Left cardiac atrium (tissue), 4 donors: ENCODE measurements at places on chromosomes 5 and 9.

DNA sequence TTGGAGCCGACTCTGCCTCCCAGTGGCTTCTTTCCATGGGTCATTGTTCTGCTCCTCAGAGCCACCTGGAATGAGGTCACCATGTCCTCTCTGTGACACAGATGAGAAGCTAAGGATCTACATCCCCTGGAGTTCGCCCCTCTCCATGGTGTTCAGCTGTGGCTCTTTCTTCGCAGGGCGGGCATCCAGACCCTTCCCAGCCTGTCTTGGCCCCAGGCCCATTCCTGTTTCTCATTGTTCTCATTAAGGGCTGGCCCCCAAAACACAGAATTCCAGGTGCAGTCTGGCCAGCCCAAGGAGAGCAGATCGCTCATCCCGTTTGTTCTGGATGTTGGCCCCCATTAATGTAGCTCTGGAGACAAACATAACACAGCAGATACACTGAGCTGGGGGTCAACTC is 66.4 kb upstream of the COL15A1 start:
- no peak for DNase-seq

DNA sequence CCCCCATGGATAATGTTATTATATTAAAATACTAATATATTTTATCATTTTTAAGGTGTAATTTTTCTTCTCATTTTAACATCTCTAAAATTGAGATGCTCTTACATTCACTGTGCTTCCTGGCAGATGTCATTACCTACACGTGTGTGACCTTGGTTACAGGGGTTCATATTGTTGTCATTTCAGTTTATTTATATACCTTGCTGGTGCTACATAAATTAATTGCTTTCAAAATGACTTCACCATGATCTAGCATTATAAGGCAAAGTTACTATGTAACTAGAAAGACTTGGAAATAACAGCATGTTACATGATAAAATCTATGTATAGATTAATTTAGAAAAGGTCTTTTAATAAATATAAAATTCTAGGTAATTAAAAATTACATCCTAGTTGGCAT is 60.9 kb downstream of the ARHGEF28 start:
- no peak for DNase-seq

DNA sequence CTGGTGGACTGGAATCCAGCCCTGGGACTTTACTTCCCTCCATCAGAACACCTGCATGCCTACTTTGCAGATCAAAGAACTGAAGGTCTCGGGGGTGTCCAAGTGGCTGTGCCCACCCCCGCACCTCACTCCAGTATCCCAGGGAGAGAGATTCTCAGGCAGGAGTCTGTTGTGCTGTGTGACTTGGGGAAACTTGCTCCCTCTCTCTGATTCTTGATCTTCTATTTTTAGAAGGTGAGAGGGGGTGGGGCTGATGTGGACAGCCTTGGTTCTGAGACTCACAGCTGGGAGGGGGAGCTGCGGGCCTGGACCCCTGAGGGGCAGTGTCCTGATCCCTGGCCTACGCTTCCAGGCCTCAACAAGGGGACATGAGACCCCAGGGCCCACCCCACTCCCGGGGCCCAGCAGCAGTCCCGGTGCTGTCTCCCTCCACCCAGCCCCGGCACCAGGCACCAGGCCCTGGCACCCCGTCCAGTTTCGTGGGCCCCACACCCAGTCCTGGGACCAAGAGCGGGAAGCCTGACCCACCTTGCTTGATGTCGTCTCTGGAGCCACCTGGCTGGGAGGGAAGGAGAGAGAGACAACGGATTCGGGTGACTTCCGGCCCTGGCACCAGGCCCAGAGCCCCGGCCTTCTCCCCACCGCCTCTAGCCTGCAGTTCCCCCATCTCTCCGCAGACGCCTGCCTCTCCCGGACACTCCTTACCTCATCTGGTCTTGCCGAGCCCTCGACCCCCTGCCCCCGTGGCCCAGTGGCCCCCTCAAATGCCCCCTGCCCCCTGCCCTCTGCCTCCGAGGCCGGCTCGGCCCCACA is 74.0 kb upstream of the SPTLC1 start:
- DNase-seq: no peak

GRCh38 chr5:103463261-103463660 is 99.3 kb downstream of the NUDT12 start:
- no peak for DNase-seq

- DNase-seq: no peak
These were observed 120.6 kb downstream of the FOXD1 start for GRCh38 chr5:73327908-73328455.

DNA sequence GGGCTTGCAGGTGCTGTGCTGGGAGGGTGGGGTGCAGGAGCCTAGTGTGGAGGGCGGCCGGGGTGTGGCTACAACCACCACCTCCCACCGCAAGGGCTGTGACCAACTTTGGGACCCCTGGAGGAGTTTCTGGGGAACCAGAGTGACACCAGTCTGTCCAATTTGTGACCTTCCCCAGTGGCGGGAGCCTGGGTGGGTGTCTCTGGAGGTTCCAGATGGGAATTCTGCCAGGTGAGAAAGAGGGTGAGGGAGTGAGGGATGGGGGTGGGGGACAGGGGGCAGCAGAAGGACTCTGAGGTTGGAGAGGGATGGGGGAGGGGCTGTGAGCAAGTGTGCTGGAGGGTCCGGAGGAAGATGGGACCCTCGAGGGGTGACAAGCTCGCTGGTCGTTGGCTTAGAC is 4.2 kb upstream of the CACNA1B start:
- DNase-seq: no peak

GRCh38 chr9:133321411-133321935 is 14.5 kb downstream of the SURF6 start:
- DNase-seq: no peak

DNA sequence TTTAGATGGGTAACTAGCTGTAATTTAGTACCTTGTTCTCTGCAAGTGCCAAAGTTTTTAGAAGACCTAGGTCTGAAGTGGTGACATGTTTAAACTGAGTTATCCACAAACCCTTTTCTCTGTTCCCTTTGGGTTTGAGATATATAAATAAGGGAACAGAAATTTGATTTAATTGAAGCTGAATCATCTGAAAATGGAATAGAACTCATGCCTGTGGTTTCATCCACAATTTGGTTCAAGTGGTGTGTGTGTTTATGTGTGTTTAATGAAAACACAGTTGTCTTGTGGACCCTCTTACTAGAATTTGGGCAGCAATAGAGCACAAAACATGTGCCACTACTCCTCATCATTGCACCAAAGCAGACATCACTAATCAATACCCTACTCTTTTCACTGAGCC is 216.9 kb downstream of the GLIS3 start:
- DNase-seq: no peak

GRCh38 chr9:31556667-31557463 is 827.6 kb upstream of the ACO1 start:
- DNase-seq: no peak

DNA sequence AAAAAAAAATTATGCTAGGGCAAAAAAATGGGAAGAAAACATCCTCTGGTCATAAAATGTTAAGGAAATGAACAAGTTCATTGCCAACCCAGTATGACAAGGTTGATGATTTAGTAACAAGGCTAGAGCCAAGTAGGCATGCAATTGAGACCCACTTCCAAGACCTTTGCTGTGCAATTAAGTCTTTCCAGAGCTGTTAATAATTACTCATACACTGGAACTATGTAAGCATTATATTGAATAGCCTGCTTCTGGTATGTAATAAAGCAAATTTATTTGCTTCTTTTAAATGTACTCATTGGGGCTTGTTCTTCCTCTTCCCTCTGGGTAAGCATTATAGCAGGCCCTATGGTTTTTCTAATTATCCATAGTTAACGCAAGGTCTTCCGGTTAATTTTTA is 32.5 kb upstream of the SNAPC3 start:
- no peak for DNase-seq

- no peak for DNase-seq
These were observed 246.1 kb downstream of the FANCC start for GRCh38 chr9:95071450-95071849.

DNA sequence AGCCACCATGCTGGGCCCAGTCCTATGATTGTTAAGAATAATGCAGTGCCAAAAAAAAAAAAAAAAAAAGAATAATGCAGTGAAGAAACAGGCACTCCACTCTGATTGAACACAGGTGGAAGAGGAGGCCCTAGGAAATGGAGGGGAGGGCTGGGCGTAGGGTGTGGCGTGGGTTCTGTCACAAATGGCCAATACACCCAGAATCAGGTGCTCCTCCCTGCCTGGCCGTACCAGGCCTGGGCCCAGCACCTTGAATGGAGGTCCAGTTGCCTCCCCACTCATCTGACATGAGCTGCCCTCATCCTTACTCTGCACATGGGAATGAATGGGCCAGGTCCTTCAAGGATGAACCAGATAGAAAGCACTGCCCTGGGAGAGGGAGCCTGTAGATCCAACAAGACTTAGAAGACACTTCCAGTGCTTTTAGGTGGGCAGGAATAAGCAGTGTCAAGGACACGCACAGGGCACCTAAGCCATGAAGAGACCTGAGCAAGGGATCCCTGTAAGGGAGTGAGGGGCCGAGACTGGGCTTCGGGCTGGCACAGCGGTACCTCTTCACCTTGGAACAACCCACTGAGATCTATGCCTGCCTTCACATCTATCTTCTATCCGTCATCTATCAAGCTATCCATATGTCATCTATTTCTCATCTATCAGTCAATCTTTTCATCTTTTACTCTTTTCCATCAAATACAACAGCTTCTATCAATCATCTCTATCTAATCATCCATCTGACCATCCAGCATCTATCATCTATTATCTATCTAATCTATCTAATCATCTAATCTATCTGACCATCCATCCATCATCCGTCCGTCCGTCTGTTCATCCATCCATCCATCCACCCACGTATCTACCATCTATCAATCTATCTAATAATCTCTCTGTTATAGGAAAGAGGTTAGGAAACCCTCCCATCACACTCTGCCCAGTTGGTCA is 15.9 kb downstream of the NINJ1 start:
- no peak for DNase-seq

DNA sequence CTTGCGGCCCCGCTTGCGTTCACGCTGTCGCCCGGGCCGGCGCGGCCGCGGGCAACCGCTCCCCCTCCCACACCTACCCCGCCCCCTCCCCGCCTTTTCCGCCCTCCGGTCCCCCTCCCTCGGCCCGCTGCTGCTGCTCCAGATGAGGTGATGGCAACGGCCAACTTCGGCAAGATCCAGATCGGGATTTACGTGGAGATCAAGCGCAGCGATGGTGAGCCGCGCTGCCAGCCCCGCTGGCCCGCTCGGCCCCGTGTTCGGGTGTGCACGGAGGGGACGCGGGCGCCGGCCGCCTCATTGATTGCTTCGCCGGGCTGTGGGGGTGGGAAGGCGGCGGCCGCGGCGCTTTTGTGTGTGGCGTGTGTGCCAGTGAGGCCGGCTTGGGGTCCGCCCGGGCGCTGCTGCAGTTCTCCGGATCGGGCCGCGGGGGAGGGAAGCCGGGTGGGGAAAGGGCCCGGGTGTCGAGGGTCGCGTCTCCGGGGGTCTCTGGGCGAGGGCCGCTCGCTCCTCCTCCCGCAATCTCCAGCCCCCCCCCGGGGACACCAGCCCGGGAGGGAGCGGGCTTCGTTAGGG is 403 bp downstream of the KIF2A start:
- peak; percentile 70 for DNase-seq

GRCh38 chr5:104612005-104612404 is 1049.4 kb upstream of the NUDT12 start:
- no peak for DNase-seq

- DNase-seq: no peak
These were observed 52.4 kb downstream of the HMGCR start for GRCh38 chr5:75389430-75389829.

- DNase-seq: no peak
These were observed 1.2 kb downstream of the GOLPH3 start for GRCh38 chr5:32172923-32173266.

GRCh38 chr5:13212886-13213285 is 731.6 kb downstream of the DNAH5 start:
- DNase-seq: no peak

GRCh38 chr5:123705741-123706140 is 193.8 kb downstream of the CSNK1G3 start:
- DNase-seq: no peak

DNA sequence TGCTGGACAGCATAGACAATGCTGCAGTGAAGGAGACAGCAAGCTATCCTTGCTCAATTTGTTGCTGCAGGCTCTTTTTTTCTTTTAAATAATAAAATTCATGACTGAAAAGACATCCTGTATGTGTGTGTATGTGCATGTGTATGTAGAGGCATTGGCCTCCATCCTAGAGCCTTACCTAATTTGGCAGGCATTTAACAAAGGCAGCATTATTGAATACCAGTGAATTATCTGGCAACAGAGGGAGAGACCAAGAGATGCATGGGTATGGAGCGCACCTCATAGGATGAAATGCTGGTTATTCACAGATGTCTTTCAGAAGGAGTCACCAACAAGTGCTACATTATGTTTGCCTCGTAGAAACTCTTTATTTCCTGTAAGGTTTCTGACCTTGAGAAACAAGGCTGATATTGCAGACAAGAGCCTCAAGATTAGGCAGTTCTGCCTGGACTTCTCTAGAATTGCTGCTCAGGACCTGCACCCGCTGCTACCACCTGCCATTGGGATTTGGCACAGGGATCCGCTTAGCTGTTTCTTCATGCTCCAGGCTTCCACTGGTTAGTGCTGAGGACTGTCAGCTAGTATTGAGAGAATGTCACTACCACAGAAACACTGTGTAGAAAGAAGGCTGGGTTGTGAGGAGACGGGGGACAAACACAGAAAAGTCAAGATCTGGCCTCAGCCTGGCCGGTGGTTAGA is 247.7 kb upstream of the RFX3 start:
- no peak for DNase-seq

GRCh38 chr9:18396102-18396728 is 77.7 kb upstream of the ADAMTSL1 start:
- DNase-seq: no peak

DNA sequence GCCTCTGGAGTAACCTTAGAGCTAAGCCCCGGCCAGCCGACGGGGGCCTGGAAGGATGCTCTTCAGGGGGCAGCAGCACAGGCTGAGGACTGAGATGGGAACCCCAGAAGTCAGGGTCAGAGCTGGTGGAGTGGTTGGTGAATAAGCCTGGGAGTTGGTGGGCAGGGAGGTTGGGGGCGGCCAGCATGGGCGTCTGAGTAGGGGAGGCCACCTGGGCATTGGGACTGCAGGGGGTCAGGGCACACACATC is 14.4 kb downstream of the NINJ1 start:
- no peak for DNase-seq

GRCh38 chr5:43320846-43321245 is 7.6 kb upstream of the HMGCS1 start:
- DNase-seq: no peak

DNA sequence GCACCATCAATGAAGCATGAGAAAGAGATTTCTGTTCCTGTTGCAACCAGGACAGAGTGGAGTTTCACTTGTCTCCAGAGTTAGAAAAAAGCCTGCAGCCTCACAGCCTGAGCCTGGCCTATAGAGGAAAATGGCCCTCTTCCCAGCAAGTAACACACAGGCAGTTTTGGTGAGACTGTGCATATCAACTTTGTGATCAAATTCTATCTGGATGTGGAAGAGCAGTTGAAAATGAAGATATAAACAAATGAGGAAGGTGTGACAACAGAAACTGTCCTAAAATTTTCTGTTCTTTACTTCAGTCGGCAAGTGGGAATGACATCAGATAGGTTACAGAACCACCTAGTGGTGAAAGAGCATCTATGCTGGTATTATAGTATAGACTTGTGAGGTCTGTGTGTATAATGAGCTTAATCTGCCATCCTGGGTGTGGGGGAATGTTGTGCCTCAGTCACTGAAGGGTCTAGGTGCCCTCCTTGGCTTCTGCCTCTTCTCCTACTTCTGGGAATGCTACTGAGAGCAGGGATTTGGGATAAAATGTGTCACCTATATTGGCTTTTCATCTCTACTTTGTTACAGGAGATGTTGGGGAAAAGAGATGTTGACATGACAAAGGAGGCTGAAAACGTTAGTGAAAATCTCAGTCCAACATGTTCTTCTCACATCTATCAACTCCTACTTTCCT is 28.2 kb downstream of the YIPF5 start:
- no peak for DNase-seq
